ENCODE measurements at places on chromosomes 13 and 19.

GRCh38 chr19:46791944-46792343 lies 3.5 kb upstream of the SLC1A5 start:
- no peak for DNase-seq

GRCh38 chr13:41458761-41459431 lies 1.5 kb downstream of the RGCC start:
- DNase-seq: no peak

DNA sequence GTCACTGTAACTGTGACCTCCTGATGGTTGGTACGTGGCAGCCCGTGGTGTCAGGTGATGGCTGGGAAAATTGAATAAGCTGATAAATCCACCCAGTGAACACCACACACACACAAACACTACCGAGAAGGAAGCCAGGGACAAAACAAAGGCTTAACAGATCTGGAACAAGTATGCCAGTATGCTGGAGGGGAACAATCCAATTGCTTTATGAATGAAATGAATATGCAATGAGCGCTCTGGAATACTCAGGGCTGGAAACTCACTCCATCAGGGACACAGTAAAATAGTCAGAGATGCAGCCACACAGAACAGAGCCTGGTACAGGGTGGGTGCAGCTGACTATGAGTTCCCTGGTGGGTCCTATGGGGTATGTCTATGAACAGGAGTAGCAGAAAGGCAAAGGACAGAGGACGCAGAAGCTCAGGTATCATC lies 16.7 kb downstream of the TMTC4 start:
- no peak for DNase-seq

GRCh38 chr13:50951366-50951765 lies 41.8 kb downstream of the RNASEH2B start:
- no peak for DNase-seq

GRCh38 chr13:99572921-99573320 lies 71.6 kb downstream of the TM9SF2 start:
- DNase-seq: no peak

- DNase-seq: no peak
These were observed 274.0 kb upstream of the SOX1 start for GRCh38 chr13:111792956-111793355.

- no peak for DNase-seq
These were observed 460.8 kb downstream of the RFC3 start for GRCh38 chr13:34278780-34279179.

DNA sequence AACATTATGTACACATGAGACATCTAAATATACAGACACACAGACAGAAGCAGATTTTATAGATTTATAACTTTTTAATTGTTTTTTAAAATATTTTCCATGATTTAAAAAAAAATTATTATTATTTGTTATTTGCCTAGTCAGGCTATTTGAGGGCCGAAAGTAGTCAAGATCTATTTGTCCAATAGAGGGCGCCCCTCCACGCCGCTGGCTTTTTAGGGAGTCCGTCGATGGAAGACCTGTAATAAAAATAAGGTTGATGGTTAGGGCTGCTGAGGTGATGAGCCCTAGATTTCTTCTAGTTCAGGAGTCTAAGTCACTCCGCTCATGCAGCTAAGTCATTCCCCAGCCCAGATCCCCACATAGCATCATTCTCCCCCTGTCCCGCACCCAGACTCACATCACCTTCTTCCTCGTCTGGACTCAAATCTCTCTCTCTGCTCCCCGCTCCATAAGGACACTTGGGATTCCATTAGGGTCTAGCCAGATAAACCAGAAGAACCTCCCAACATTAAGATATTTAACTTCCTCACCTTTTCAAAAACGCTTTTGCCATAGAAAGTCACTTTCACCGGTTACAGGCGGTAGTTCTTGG lies 33.9 kb upstream of the CEACAM21 start:
- peak; percentile 70 for DNase-seq

GRCh38 chr19:30755581-30755980 lies 383.4 kb downstream of the ZNF536 start:
- DNase-seq: no peak

DNA sequence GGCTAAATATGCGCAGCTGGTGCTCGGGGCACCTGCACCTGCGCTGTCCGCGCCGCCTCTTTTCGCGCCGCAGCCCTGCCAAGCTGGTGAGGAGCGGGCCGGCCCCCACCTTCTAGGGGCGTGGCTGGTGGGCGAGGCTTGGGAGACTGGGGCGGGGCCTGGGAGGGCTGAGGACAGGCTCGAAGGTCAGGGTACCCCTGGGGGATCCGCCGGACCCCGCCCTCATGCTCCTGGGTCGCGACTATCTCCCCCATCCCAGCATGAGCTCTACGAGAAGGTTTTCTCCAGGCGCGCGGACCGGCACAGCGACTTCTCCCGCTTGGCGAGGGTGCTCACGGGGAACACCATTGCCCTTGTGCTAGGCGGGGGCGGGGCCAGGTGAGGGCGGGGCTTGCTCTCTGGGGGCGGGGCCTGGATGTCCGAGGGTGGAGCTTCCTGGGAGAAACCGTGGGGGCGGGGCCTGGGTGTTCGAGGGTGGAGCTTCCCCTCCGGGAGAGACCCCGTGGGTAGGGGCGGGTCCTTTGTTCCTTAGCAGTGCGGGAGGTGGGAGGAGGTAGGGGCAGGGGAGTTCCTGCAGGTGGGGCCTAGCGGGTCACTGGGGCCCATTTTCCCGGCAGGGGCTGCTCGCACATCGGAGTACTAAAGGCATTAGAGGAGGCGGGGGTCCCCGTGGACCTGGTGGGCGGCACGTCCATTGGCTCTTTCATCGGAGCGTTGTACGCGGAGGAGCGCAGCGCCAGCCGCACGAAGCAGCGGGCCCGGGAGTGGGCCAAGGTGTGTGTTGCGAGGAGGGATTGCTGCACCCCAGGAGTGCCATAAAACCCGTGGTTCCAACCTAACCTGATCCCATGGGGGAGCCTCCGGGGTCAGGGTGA lies 19.7 kb downstream of the PNPLA6 start:
- peak; percentile 83 for DNase-seq

- DNase-seq: no peak
These were observed 13.6 kb downstream of the MBNL2 start for GRCh38 chr13:97235549-97236231.

DNA sequence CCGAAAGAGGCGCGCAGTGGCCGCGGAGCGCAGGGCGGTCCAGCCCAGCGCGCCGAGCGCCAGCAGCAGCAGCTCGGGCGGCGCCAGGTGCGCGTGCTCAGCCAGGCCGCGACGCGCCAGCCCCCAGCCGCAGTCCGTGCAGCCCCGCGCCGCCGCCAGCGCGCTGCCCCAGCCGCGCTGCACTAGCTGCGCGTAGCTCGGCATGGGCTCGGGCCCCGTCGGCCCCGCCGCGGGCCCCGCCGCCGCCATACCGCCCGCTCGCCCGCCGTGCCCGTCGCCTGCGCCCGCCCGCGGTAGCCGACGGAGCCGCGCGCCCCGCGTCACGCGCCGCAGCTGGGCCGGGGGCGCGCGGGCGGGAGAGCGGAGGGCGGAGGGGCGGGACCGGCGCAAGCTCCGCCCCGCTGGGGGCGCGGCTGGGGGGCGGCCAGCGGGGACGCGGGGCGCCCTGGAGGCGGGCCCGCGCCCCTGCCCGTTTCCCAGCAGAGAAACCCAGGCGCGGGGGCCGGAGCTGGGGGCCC lies at the start of gene CERS1:
CERS1 (minus strand) TSS at position 335 of the 518 bp plus-strand sequence; CDS start at position 249, 86 bp downstream.
- DNase-seq: peak; percentile 66

DNA sequence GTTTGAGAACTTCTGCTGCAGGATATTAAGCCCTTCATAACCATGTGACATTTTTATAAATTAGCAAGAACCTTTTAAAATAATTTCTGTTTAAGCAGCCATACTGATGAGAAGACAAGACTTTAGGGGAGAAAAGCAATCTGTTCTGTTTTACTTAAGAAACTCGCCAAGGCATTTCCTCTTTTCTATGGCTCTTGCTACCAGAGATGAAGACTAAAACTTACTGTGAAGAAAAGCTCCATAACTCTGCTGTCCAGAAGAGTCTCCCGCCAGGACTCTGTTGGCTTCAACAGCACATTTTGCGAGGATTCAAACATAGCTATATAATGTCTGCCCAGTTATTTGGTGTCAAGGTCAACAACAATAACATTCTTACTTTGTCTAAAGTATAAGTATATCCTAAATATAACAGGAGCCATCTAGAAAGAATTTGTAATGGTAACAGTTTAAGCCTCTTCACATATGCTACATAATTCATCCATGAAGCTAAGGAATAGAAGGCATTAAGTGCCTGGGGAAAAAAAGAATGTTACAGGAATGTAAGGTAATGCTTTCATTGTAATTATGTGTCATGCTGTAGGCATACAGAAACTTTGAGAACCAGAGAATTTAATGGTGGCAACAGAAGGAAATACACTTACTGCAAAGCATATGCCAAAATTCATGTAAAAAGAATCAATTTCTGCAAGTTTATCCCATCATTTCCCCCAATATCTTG lies 53.2 kb upstream of the EEF1AKMT1 start:
- no peak for DNase-seq

GRCh38 chr13:31957772-31958171 lies 73.8 kb upstream of the FRY start:
- no peak for DNase-seq

DNA sequence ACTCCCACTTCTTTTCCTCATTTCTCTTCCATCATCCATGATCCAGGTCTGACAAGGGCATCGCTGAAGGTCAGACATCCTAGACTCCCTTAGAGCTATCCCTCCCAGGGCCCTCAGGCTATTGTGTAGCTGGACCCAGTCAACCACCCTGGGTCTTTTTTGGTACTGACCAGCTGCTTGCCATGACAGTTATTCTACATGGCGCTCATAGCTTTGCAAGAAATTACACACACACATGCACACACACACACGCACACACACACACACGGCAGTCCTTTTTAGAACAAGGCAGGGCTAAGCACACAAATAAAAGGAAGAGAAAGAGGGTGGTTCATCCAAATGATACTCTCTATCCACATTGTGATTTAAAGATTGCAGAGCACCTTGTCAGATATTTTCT lies 18.3 kb downstream of the SIAH3 start:
- no peak for DNase-seq

GRCh38 chr13:24086642-24087041 lies 73.9 kb upstream of the SPATA13 start:
- DNase-seq: peak; percentile 52

GRCh38 chr19:18699403-18700054 lies 16.0 kb downstream of the CRTC1 start:
- DNase-seq: no peak

- no peak for DNase-seq
These were observed 20.5 kb downstream of the UBXN6 start for GRCh38 chr19:4437103-4437502.

- DNase-seq: no peak
These were observed 112.5 kb downstream of the COL4A1 start for GRCh38 chr13:110194451-110194850.

DNA sequence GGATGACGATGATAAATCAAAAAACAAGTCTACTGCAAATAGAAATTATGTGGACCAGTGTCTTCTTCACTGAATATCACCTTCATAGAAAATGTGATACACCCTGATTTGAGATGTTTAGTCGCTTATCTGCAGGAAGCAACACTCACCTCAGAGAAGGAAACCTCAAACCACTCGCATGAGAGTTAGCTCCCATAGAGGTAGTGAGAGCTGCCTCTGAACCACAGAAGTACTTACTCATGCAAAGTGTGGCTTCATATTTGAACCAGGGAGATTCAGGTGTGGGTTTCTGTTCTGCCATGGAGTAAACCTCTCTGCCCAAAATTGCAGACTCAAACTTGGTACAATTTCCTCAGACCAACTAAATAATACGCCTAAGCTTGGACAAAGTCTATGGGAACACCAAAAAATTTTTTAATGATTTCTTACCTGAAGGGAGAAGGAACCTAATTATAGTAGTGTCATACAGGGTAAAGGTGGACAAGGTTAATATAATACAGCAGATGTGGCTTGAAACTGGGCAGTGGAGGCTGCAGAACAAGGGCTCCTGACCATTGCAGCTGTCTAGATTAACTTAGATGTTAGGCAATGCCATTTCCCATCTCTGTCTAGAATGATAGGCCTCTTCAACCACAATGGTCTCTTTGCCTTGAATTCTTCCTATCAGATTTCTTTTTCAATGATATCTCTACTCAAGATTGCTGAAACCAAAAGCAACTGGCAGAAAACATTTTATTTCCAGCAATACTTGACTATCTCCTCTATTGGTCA lies 29.6 kb upstream of the RCBTB2 start:
- no peak for DNase-seq

GRCh38 chr19:12801466-12802266 lies at the start of the genes PRDX2 and THSD8:
PRDX2 (minus strand) TSS chr19:12801800; CDS start chr19:12801261, 539 bp downstream.
THSD8 (plus strand) TSS chr19:12802069; CDS start chr19:12802072, 3 bp downstream.
- DNase-seq: peak; percentile 90

GRCh38 chr13:101390461-101390860 lies 25.8 kb downstream of the NALCN start:
- no peak for DNase-seq

GRCh38 chr19:8615813-8616596 lies 5.5 kb upstream of the ADAMTS10 start:
- peak; percentile 75 for DNase-seq

DNA sequence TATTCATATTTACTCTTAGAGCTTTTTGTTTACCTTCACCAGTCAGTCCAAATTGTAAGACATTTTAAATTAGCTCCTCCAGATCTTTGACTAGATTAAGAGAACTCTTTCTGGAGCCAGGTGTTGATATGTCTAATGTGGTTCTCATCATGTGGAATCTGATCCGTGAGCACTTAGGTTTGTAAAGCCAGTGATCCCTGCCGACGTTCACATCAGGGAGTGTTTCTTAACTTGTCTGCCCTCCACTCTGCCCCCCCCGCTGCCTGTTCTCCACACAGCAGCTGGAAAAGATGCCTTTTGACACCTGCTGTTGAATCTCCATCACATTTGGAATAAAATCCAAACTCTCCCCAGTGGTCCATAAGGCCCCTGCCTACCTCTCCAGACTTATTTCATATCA lies 17.7 kb downstream of the METTL21C start:
- DNase-seq: no peak

GRCh38 chr13:49629947-49630346 lies 1.6 kb downstream of the ARL11 start:
- DNase-seq: no peak

GRCh38 chr13:73903561-73903960 lies 230.6 kb downstream of the KLF12 start:
- DNase-seq: no peak

DNA sequence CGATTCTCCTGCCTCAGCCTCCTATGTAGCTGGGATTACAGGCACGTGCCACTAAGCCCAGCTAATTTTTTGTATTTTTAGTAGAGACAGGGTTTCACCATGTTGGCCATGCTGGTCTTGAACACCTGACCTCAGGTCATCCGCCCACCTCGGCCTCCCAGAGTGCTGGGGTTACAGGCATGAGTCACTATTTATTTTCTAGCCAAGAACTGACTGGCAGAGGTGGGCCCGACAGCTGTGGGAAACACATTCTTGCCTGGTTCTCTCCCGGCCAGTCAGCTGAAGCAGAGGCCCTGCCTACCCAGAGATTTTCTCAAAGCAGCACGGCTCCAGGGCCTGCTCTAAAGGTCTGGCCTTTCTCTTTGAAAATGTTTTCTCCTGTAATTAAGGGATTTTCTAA lies 108.0 kb downstream of the KCTD15 start:
- peak; percentile 56 for DNase-seq

GRCh38 chr19:42080764-42081375 lies 4.9 kb downstream of the ZNF574 start:
- no peak for DNase-seq
